Activated CD4-positive, alpha-beta memory T cell treated with anti-CD3 and anti-CD28 coated beads, Interleukin-2, amount 10 ng/mL, durations not matched to agents 7 days and 5 days (primary cell): ENCODE measurements at places on chromosomes 2 and 18.

GRCh38 chr2:172230332-172230888 is 127.7 kb upstream of the DLX2 start:
- H3K4me3 ChIP-seq = no peak overlapping the region
- H3K27ac ChIP-seq = no peak overlapping the region
- peaks cover 45% of the 10 kb centered on the region for H3K4me1 ChIP-seq
- DNase-seq = no peak
- H3K27me3 ChIP-seq = peaks cover 37% of the 10 kb centered on the region

DNA sequence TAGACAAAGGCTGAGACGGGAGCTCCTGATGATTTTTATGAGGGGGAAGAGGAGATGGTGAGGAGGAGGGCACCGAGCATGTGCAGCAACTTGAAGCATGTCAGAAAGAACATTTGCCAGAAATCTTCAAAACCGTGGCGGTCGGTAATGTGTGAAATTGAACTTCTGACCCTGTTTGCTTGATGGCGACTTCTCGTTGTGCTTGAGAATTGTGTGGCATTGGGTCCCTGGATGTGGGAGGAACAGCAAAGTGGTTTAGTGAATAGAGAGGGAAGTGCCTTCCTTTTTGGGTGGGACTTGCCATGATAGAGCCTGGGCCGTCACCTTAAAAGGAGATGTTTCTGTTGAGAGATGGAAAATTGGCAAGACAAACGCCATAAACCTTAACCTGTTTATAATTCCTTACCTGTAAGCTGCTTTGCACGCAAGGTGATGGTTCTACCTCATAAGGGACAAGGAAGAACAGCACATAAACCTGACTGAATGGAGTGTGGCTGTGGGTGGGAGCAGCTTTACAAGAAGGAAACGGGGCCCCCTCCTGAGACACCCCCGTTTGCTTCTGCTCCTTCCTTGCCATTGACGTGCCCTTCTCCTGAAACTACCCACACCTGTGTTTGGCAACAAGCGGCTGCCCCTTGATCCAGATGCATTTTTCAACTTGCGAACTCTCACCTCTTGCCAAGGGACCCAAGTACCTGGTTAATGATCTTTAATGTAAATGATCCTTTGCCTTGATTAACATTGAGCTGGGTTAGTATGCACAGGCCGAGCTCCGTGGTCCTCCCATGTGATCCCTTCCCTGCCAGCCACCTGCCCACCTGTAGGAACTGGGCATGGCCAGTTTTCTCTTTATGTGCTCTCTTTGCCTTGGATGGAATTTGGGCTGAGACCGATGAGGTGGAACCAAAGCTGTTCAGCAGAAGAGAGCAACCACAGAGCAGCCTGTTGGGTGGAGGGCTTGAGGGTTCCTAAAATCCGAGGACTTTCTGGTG is 153.2 kb downstream of the NEDD4L start:
- H3K4me1 ChIP-seq = peaks cover 11% of the 10 kb centered on the region
- H3K4me3 ChIP-seq = no peak overlapping the region
- peaks cover 18% of the 10 kb centered on the region for H3K27me3 ChIP-seq
- DNase-seq = no peak
- H3K36me3 ChIP-seq = no peaks in the 10 kb centered on the region

DNA sequence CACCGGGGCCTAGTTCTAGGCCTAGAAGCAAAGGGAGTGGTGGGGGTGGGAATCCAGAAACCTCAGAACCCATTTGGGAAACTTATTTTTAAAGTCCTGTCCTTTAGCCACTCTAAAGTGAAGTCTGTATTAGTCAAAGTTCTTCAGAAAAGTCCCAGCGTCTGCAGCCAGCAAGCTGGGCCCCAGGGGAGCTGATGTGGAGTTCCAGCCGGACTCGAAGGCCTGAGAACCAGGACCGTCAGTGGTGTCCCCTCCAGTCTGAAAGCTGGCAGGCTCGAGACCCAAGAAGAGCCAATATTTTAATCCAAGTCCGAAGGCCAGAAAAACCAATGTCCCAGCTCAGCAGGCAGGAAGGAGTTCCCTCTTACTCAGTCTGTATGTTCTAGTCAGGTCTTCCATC is 32.4 kb downstream of the ID2 start:
- no peak overlapping the region for H3K27ac ChIP-seq
- H3K4me3 ChIP-seq = no peak overlapping the region
- H3K4me1 ChIP-seq = no peaks in the 10 kb centered on the region
- peaks cover 7% of the 10 kb centered on the region for H3K27me3 ChIP-seq

- no peaks in the 10 kb centered on the region for H3K36me3 ChIP-seq
- no peak for DNase-seq
- H3K27me3 ChIP-seq = no peaks in the 10 kb centered on the region
- no peak overlapping the region for H3K4me3 ChIP-seq
Observed at GRCh38 chr2:72685638-72686213, 140.1 kb downstream of the EXOC6B start.

- no peak for DNase-seq
- H3K4me3 ChIP-seq = no peak overlapping the region
- no peaks in the 10 kb centered on the region for H3K27me3 ChIP-seq
- H3K36me3 ChIP-seq = no peaks in the 10 kb centered on the region
Observed at GRCh38 chr2:125543968-125544514, 1111.9 kb upstream of the GYPC start.

DNA sequence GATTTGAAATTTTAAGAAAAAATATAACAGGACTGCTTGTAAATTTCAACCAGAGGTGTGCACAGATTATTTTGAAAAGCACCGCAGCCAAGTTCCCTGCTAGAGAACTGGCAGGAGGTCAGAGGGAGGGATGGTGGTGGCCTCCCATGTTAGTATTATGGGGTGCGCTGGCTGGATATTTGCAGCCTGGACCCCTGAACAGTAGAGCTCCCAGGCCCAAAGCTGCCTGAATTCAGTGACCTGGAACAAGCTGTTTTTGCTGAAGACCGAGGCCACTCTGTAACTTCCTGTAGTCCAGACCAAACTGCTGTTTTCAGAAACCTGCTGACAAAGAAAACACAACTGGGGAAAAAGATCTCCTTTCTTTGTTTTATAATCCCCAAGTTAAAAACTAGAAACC is 314.3 kb downstream of the TNS1 start:
- no peaks in the 10 kb centered on the region for H3K4me1 ChIP-seq
- no peak overlapping the region for H3K4me3 ChIP-seq
- no peaks in the 10 kb centered on the region for H3K27me3 ChIP-seq
- H3K27ac ChIP-seq = no peak overlapping the region

- H3K4me1 ChIP-seq = peaks cover 12% of the 10 kb centered on the region
- peaks cover 15% of the 10 kb centered on the region for H3K27me3 ChIP-seq
- peak overlapping the region; percentile 19 for H3K4me3 ChIP-seq
- no peaks in the 10 kb centered on the region for H3K36me3 ChIP-seq
Observed at GRCh38 chr2:240437861-240438809, 2.7 kb downstream of the GPC1 start.

- no peaks in the 10 kb centered on the region for H3K4me1 ChIP-seq
- DNase-seq = no peak
- no peaks in the 10 kb centered on the region for H3K27me3 ChIP-seq
Observed at GRCh38 chr2:28287256-28287915, 105.3 kb upstream of the FOSL2 start.

DNA sequence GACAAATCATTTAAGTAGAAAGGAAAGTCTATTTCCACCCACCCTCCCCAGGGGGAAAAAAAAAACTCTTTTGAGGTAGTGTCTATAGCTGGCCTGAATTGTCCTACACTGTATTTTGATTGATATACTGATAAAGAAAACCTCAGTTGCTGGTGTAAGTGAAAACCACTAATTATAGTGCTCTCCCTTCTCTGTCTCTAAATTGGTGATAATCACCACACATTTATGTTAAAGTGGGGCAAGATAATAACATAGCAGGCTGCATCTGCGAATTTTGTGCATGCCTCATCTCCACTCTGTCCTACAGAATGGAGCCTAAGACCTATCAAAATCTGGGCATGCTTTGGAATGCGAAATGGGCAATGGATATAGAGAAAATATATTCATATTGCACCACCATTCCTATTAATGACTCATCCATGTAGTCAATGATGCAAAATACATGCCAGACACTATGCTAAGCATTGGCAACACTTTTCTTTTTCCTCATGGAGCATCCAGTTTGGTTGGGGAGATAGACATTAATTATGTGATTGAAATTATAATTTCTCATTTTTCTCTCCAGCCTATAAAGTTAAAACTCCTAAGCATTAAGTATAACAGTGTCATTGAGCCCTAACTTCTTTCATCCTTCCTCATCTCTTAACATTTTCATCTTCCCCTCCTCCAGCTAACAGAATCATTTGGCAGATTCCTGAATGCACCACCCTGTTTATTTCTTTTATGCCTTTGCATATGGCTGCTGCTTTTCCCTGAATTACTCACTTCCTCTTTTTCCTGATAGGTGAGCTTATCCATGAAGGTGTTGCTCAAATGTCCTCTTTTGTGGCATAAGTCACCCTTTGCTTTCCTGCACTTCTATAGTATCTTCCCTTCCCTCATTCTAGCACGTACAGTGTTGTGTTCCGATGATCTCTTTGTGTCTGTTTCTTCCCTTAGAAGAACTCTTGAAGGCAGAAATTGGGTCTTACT is 58.2 kb downstream of the SLC9A2 start:
- peaks cover 25% of the 10 kb centered on the region for H3K27me3 ChIP-seq
- H3K4me1 ChIP-seq = no peaks in the 10 kb centered on the region
- no peak overlapping the region for H3K4me3 ChIP-seq
- no peak overlapping the region for H3K27ac ChIP-seq

GRCh38 chr2:140737006-140737405 is 1393.8 kb downstream of the LRP1B start:
- H3K27me3 ChIP-seq = no peaks in the 10 kb centered on the region
- H3K4me1 ChIP-seq = no peaks in the 10 kb centered on the region
- no peaks in the 10 kb centered on the region for H3K36me3 ChIP-seq
- no peak overlapping the region for H3K27ac ChIP-seq
- no peak overlapping the region for H3K4me3 ChIP-seq

DNA sequence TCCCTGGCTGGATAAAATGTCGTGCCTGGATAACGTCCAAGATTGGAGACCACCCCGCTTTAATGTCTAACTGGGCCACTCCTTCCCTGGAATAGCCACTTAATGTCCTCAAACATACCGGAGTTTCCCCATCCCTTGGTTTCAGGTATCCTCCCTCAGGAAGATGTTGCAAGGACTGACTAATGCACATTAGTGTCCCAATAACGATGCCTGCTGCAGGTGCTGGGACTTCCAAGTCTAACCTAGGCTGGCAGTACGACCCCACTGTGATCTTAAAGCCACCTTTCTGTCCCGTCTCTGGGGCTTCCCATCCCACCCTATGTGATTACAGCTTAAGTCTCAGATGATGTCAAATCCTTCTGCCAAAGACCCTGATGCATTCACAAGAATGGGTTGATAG is 1.1 kb upstream of the ATP6V1C2 start:
- H3K4me1 ChIP-seq = peaks cover 8% of the 10 kb centered on the region
- H3K27ac ChIP-seq = no peak overlapping the region
- no peak for DNase-seq

- DNase-seq = no peak
- no peaks in the 10 kb centered on the region for H3K4me1 ChIP-seq
- H3K27ac ChIP-seq = no peak overlapping the region
Observed at GRCh38 chr2:149994057-149994728, 406.6 kb upstream of the MMADHC start.

- no peaks in the 10 kb centered on the region for H3K36me3 ChIP-seq
- peaks cover 16% of the 10 kb centered on the region for H3K4me1 ChIP-seq
- no peaks in the 10 kb centered on the region for H3K27me3 ChIP-seq
- DNase-seq = peak; percentile 41
- H3K4me3 ChIP-seq = no peak overlapping the region
Observed at GRCh38 chr2:30208453-30208852, 22.9 kb upstream of the LBH start.
